ENCODE measurements at places on chromosomes 5 and 9.

GRCh38 chr9:78438211-78438610 is 141.3 kb downstream of the PSAT1 start:
- no peak for DNase-seq

DNA sequence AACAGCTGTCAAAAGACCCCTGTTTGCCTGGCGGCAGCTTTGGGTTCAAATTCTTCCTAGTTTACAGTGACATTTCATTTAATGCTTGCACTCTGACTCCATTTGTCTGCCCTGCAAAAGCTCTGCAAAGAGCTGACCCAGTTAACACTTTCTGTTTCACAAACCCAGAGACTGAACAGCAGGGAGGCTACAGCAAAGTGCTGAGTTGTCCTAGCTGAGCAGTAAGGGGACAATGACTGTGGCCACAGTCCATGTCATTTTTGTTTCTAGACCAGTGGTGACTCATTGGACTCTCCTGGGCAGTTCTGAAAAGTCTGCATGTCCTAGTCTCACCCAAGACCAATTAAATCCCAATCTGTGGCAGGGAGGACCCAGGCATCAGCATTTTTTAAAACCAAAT is 994.8 kb upstream of the WWC1 start:
- no peak for DNase-seq

DNA sequence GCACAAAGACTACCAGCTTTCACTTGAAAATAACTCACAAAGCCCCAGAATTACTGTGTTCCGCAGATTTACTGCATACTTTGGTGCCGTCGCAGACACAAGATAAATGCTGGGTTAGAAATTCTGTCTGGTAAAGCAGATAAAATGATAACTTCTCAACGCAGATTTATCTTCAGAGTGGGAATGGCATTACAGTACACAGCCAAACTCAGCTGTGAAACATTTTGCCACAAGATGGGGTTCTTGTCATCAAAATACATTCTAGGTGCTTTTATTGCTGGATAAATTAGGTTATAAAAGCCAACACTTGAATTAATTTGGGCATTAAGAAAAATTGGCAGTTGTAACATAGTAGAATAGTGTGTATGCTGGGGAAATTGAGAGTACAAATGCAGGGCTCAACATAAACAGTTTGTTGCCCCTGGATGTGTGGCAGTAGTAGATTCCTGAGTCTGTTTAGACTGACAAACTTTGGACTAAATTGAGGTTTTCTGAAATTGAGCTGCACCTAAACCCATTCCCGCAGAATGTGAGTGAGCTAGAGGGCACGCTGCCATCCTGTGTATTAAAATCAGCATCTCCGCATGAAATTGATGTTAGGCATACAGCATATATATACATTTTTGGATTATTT is 61.1 kb downstream of the LMNB1 start:
- no peak for DNase-seq

- DNase-seq = no peak
Observed at GRCh38 chr5:21644032-21644431, 1209.1 kb downstream of the CDH12 start.

DNA sequence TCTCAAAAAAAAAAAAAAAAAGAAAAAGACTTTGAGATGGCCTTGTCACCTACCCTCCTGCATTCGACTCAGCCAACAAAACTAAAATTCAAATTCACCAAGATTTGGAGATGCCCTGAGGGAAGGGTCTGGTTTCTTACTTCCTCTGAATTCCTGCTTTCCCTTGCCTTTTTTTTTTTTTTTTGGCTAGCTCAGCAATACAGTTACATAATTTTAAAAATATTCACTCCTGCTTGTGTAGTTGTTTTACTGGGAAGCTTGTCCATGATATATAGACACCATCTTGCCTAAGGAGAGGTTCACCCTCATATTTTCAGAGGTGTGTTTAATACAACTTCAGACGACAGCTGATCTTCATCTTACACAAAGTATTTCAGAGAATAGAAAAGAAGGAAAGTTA is 21.3 kb upstream of the SERINC5 start:
- DNase-seq = no peak

GRCh38 chr9:99253134-99253533 is 31.1 kb downstream of the SEC61B start:
- no peak for DNase-seq

DNA sequence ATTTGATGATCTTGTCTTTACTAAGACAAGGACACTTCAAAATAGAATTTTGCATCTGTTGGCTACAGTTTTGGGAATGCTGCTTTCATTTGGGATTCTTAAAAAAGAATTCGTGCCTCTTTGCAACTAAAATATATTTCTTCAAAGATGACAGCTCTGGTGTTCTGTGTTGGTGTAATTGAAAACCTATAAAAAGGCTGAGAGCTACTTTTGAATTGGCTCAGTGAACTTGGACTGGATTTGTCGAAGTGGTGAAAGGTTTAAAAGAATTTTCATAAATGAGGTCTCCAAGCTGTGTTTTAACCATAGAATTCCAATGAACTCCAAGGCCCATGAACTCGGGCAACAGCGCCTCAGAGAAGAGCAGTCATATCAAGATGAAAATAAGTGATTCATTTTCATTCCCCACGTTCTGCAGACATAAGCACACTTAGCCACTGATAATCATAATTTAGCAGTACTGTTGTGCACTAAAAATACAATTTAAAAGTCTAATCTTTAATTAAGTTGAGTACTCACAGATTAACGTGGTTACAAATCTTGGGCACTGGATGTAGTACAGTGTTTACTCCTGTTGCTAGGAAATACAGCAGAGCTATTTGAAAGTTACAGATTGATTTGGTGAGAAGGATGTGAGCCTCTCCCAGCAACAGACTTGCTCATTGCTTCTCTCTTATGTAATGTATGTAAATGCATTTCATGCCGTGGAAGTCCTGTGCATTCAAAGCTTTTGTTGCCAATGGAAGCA is 10.9 kb downstream of the SNCAIP start:
- no peak for DNase-seq

DNA sequence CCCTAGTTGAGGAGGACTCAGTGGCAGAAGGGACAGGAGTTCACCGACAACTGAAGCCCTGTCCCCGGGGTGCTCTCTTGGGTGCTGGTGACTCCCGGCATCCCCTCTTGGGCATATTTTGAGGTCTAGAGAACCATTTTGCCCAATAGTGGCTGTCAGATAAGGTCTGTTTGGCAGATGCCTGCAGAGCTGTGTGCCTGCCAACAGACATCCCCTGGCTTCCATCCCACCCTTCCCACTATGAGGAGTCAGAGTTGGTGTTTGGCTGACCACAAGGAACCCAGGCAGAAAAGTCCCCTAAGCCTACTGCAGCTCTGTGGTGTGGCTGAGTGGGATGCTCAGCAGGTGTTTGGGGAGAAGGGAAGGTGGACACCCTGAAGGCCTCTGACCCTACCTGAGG is 207.0 kb downstream of the AUH start:
- DNase-seq = no peak

DNA sequence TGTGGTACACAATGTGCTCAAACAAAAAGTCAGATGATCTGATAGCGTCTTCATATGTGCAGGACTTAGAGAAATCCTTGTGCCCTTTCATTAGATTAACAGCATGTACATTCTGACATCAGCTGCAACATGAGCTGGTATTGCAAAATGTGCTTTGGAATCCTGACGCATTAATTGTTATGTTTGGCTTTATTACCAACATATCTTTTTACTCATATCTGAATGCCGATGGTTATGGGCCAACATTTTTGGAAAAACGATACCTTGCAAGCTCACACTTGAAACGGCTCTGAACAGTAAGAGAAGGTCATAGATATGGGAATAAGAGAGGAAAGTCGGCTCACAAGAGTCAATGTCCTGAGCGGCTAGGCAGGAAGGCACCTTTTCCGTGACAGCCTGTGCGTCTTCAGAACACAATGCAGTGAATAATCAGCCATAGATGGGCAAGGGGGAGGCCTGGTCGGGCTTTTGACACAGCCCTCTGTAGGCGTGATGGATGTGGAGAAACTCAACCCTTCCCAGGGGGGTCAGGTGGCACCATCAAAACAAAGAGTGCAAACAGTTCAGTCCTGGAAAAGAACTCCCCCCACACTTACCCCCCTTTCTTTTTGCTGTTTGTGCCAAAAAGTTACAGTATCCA is 36.4 kb upstream of the GAS1 start:
- no peak for DNase-seq

GRCh38 chr9:99666571-99666970 is 155.1 kb upstream of the NR4A3 start:
- peak; percentile 10 for DNase-seq

GRCh38 chr5:132772291-132773070 is 4.6 kb downstream of the SEPTIN8 start:
- no peak for DNase-seq

GRCh38 chr9:134555094-134555650 is 86.4 kb upstream of the COL5A1 start:
- DNase-seq = no peak

DNA sequence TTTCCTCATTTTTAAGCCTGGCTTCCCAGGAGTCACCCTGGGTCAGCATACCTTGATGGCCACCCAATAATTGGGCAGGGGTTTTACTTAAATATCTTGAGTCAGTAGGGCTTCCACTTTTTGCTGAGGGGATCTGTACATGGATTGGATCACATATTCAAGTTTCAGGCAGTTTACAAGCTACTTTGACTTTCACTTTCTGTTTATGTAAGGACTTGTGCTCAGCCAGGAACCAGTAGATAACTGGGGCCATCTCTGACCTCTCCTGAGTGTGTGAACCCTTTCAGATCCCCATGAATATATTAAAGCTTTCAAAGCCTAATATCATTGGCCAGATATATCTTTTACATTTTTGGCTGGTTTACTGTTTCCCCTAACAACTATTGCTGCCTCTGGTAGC is 45.1 kb downstream of the SLCO6A1 start:
- DNase-seq = no peak

DNA sequence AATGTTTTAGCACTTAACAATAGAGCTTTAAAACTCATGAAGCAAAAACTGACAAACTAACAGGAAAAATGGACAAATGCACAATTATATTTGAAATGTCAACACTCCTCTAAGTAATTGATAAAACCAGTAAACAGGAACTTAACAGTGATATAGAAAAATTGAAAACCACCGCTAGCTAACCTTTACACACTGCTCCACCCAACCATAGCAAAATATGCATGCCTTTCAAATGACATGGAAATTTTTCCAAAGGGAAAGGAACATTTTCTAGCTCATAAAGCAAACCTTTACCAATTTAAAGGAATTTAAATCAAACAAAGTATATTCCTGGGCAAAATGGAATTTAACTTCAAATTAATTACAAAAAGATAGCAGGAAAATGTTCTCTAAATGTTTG is 109.2 kb downstream of the ADAMTS19 start:
- DNase-seq = no peak

GRCh38 chr9:86238861-86239770 is 20.3 kb downstream of the C9orf153 start:
- DNase-seq = no peak

DNA sequence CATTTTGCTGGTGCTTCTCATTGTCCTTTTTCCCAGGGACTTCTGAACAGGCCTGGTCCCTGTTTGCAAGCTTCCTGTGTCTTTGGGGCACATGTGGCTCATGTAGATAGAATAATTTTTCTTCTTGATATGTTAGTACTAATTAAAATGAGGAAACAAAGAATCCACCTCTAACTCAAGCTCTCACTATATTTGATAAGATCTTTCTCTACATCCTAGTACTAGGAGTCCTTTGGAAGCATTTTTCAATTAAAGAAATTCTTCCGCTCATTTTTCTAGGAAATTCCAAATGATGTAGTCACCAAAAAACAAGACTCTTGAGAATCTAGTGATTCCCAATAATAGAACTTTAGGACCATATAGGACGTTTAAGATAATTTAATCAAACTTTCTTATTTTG is 165.3 kb downstream of the SEC61B start:
- no peak for DNase-seq

GRCh38 chr5:139658501-139658927 is 10.4 kb downstream of the CXXC5 start:
- DNase-seq = no peak

DNA sequence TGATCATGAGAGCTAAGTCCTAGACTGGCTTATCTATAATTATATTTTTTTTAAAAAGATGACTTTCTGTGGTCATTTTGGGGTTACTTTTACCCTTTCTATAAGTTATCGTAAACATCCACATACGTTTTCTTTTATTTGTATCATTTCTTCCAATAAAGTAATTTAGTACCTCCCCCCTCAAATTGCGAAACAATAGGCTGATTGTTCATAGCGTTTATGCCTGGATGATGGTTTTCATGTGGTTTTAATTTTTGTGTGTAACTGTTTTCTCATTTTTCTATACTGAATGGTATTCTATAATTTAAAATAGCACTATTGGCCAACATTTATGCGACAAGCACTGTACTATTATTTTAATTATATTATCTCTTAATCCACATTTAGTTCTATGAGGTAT is 44.5 kb downstream of the SMC5 start:
- no peak for DNase-seq

- DNase-seq = no peak
Observed at GRCh38 chr5:33441241-33442177, 744 bp downstream of the TARS1 start.

- peak; percentile 26 for DNase-seq
Observed at GRCh38 chr9:129568560-129569501, 52.1 kb downstream of the C9orf50 start.

DNA sequence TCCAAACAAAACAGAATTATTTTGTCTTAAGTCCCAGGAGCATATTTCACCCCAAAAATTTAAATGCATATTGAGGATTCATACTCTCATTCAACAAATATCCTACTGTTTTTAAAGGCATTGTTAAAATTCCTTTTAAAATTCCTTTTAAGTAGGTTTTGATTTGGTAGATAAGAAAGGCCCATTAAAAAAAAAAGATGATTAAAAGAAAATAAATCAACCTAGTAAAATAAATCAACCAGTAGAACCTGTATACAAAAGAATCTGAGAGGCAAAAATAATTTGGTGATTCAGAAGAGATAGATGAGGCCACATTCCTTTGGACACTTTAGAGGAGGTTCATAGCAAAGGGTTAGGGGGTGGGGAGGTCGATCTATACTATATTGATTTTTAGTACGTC is 585.3 kb upstream of the TLE4 start:
- no peak for DNase-seq

DNA sequence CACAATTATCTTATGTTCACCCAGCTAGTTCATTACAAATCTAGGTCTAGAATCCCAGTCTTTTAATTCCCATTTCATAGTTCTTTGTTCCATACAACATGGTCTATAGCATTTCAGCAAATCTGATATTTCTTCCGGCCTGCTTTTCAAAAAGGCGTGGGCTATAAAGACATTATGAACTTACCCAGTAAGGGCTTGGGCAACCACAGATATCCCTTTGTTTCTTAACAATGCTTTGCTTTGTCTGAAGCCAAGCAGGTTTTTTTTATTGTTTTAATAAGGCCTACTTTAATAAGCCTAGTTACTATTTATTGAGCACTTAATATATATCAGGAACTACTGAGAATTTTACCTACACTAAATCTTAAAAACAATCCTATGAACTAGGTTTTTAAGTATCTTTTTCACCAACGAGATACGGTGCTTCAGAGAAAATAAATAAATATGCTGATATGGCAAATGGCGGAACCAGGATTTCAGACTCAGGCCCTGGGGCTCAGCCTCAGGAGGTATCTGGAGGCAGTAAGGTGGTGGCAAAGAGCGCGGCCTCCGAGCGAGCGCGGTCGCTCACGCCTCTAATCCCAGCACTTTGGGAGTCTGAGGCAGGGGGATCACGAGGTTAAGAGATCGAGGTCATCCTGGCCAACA is 29.7 kb downstream of the PCA3 start:
- DNase-seq = no peak

GRCh38 chr5:104084896-104085295 is 522.3 kb upstream of the NUDT12 start:
- no peak for DNase-seq

GRCh38 chr5:76652809-76653414 is 29.7 kb upstream of the F2RL2 start:
- DNase-seq = no peak

All from naive thymus-derived CD8-positive, alpha-beta T cell (primary cell).